D341Med (cell line): ENCODE measurements at places on chromosomes 1 and 21.
A peak's percentile ranks its signal among the peaks of the same experiment; 100 is the strongest.

GRCh38 chr1:229300099-229300757, 29.3 kb downstream of the RAB4A start:
- no peak for DNase-seq

GRCh38 chr1:64836802-64837201, 91.9 kb downstream of the RAVER2 start:
- DNase-seq = no peak

DNA sequence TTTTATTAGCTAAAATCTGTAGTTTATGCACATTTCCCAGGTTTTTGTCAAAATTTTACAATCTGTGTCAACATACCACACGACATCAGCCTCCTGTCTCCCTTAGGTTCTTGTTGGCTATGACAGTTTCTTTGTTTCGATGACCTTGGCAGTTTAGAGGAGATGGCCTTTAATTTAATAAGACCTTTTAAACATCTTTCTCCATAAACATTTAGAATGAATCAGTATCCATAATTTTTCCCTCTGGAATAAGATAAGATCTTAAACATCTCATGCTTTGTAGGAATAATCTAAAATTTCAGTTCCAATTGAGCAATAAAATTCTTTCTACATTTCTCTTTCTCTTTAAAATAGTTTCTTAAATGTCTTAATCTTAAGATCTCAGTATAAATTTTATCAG, 28.7 kb upstream of the DYRK1A start:
- no peak for DNase-seq

DNA sequence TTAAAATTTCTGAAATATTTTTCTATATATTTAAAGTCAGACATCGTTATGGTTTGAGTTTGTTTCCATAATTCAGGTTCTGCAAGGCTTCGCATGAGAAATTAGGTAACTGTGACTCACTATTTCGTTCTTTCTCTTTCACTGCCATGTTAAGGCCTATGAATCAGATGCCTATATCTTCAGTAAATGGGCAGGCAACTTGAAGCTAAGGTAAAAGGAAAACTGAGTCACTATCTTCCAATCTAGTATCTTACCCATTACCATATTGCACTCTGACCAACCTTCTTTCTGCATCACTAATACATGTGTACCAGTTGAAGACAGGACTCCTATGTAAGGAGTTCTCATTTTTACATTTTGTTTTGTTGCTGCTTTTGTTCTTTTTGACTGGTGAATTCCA, 37.8 kb downstream of the PYHIN1 start:
- no peak for DNase-seq

GRCh38 chr1:61388566-61388965, 306.2 kb downstream of the NFIA start:
- no peak for DNase-seq

DNA sequence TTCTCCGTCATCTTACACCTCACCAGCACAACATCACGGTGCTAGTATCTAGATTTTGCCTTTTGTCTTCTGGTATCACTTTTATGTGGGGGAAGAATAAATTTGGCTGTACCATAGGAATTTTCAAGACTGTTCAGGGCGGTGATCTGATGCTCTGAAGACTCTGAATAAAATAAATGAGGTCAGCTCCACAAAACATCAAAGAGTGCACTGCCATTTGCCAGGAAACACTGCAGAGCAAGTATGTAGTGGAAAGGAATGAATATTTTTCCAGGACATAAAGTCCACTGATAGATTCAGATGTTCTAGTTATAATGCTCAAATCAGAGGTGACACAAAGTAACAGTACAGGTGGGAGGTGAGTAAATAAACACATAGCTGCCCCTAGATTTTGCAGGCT, 56.3 kb downstream of the ZP4 start:
- no peak for DNase-seq

GRCh38 chr1:9324246-9325096, 31.8 kb downstream of the SPSB1 start:
- DNase-seq = no peak

DNA sequence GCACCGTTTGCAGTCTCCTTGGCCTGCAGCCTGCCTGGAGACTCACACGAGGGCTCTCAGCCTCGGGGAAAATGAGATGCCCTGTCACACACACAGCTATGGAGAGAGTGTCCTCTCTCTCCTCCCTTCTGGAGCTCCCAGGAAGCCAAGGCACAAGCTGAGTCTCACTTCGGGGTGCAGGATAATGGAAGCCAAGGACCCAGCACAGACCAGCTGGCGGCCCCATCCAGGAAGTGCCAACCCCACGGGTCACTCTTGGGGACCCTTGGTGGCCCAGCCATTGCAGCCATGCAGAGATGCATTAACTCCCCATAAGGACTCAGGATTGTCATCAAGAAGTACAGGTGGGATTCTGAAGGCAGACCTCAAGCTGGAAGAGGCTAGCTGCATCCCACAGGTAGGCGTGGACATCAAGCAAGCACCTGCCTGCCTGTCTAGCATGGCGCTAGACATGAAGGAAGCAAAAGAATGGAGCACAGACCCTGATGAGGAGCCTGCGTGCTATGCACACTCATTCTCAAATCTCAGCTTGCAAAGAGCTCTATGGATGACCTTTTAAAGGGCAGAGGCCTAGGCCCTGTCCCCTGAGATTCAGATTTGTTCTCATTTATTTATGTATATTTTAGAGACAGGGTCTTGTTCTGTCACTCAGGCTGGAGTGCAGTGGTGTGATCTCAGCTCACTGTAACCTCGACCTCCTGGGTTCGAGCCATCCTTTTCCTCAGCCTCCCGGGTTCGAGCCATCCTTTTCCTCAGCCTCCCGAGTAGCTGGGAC, 49.9 kb downstream of the IRF2BP2 start:
- DNase-seq = no peak

DNA sequence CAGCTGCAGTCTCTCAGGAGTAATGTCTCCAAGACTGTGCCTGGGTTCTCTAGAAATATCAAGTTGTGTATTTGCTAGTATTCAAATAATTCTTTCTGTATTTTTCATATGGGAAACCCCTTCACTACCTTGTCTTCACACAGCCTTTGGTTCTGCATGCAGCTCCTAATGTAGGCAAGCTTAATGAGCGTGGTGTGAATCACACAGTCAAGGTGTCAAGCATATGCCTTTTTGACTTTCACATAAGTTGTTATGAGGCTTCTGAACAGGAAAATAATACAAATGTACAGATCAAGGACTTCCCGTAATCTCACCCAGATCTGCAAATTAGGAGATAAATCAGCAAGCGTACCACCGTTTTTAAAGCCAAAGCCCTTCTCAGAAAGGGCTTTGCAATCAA, at the start of gene FCRL3:
Gene FCRL3, minus strand, starts transcription at position 38 of the 400 bp plus-strand sequence. CDS start 280 bp downstream, outside the sequence.
- DNase-seq = no peak

- DNase-seq = no peak
These were observed 24.0 kb downstream of the MRAP start for GRCh38 chr21:32322676-32323075.

DNA sequence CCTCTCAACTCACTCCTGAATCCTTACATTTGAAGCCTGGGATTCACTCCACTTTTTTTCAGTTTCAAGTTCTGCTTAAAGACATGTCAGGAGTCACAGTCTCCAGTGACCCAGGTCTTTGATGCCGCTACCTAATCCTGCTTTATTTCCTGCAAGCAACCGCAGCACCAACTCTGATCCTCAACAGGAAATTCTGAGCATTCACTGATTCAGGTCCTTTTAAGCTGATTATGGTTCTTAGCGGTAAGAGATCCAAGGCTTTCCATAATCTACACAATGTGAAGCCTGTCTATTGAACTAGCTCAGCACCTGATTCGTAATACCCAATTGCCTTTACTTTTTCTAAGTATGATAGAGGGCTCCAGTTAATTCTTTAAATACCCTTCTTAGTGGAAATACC, 43.7 kb upstream of the PIGC start:
- DNase-seq = peak; percentile 59

- no peak for DNase-seq
These were observed 217.9 kb downstream of the RWDD3 start for GRCh38 chr1:95451904-95452303.

GRCh38 chr1:44718091-44718490, 12.9 kb downstream of the RNU5D-1 start:
- DNase-seq = no peak
